ENCODE measurements at places on chromosomes 7 and 10. TPM values are rescaled to one million over a fixed set of nuclear protein-coding genes. Genes with fewer than 3 reads are reported as not detected.
A peak's percentile ranks its signal among the peaks of the same experiment; 100 is the strongest.

The CDHR1 gene
- 0.35 TPM for total RNA-seq

DNA sequence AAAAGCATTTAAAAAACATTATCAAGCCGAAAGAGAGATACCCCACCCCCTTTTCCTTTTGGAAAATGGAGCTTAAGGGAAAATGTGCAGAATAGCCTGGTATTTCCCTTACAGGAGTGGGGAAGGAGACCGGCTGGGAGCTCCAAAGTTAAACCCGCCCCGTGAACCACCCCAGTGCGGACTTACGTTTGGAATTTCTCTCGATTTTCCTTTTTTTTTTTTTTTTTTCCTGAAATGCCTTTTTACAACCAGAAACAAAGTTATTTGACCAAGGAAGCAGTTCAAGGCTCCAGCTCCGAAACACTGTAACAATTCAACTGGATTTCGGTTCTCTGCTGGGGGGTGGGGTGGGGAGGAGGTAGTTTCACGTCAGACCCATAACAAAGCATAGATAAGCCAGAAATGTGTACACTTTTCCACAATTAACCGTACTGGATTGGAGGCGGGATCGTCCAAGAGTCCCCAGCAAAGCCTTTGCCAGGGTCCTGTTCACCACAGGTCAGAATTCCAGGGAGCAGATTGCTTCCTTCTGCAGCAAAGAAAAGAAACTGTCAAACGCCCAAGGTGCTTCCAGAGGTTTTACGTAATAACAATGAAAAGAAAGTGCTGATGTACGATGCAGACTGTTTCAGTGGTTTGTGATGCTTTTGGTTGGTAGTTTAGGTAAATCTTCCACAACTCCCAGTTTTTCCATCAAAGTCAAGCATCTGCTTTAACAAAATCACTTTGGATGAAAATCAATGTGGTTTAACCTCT lies 6.7 kb downstream of the SKIDA1 start:
- no peak for DNase-seq
- H3K4me3 ChIP-seq = peak overlapping the region; percentile 60
- no peaks in the 10 kb centered on the region for H3K36me3 ChIP-seq
- peaks cover 15% of the 10 kb centered on the region for H3K4me1 ChIP-seq
- peak overlapping the region; percentile 81 for H3K27ac ChIP-seq
- peaks cover 45% of the 10 kb centered on the region for H3K27me3 ChIP-seq

DNA sequence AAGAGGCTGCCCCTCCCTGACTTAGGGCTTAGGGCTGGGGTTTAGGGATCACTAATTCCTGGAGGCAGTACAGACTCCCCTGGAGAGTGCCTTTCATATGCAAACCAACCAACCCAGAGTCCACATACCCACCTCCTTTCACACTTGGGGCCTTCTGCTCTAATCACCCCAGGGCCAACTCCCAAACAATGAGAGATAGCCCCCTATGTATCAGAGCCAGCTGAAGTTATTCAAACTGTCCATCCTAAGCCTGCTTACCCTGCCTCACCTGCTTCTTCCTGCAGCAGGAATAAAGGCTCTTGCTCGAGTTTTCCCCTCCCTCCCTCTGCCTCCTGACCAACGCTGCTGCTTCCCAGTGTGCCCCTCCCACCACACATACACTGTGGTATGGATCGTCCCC lies 51.8 kb upstream of the SLC35G1 start:
- no peaks in the 10 kb centered on the region for H3K4me1 ChIP-seq
- H3K27ac ChIP-seq = no peak overlapping the region
- no peak for DNase-seq
- no peaks in the 10 kb centered on the region for H3K36me3 ChIP-seq

The FKBP6 gene
- not detected for total RNA-seq

DNA sequence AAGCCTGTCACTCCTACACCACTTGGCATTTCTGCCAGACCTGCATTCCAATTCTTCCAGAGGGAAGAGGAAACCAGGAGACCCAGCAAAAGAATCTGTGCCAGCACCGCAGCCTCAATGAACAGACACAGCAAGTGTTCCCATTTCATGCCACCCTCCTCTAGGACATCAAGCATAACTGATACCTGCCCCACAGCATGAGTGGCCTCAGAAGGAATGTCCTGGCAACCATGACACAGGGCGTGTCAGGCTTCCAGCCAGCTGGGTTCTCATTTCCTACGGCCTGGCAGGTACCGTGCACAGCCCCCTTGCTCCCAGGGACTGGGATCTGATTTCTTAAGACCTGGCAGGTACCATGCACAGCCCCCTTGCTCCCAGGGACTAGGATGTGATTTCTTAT lies 7.8 kb downstream of the MAD1L1 start:
- no peaks in the 10 kb centered on the region for H3K27me3 ChIP-seq
- H3K36me3 ChIP-seq = peaks cover 66% of the 10 kb centered on the region
- DNase-seq = peak; percentile 85
